Stimulated activated CD4-positive, alpha-beta T cell treated with anti-CD3 and anti-CD28 coated beads, Interleukin-2, amount 100 ng/mL, for 24 hours (primary cell): ENCODE measurements at places on chromosomes 3 and 15.
A peak's percentile ranks its signal among the peaks of the same experiment; 100 is the strongest.

DNA sequence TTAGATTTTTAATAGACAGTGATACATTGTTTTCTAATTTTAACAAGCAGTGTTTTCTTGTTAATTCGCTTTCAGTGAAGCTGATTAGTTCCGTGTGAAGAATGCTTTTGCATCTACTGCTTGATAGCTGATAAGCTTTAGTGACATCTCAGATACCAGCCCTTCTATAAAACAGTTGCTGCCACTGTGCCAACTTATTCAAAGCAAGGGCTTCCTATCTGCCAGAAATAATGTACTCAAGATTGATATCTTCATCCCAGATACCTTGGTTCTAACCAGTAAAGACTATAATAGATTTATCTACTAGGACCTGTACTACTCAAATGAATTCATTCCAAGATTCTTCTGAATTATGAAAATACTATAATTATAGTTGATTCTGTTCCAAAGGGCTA lies 30.4 kb downstream of the RARB start:
- no peak for DNase-seq

GRCh38 chr15:31347067-31347975 lies 20.7 kb downstream of the KLF13 start:
- peak; percentile 84 for DNase-seq

DNA sequence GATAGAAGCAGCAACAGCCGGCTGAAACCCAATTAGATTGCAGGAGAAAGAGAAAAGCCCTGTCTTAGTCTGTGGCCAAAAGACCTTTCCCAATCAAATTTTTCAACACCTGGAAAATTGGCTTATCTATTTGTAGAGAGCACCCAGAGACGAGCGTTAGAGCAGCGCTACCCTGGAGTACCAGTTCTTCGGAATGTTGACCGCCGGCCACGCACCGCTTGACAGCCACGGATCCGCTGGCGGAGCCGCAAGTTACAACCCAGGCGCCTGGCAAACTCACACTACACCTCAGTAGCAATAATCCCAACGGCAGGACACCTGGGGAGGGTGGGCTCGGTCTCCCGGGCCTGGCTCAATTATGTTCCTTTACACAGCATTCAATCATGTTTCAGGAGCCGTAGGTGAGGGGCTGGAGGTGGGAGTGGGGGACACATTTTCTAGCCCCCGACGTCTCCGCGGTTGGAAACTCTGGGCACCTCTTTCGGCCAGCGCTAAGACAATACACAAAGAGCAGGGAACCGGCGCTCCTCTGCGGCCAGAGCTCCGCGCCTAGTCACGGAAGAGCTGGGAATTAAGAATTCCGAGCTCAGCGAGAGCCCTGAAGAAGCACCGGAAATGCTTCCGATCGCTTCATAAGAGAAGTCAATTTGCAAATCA lies 1.2 kb downstream of the MB21D2 start:
- DNase-seq = peak; percentile 17

GRCh38 chr3:14077310-14077709 lies 47.4 kb downstream of the CHCHD4 start:
- DNase-seq = no peak

DNA sequence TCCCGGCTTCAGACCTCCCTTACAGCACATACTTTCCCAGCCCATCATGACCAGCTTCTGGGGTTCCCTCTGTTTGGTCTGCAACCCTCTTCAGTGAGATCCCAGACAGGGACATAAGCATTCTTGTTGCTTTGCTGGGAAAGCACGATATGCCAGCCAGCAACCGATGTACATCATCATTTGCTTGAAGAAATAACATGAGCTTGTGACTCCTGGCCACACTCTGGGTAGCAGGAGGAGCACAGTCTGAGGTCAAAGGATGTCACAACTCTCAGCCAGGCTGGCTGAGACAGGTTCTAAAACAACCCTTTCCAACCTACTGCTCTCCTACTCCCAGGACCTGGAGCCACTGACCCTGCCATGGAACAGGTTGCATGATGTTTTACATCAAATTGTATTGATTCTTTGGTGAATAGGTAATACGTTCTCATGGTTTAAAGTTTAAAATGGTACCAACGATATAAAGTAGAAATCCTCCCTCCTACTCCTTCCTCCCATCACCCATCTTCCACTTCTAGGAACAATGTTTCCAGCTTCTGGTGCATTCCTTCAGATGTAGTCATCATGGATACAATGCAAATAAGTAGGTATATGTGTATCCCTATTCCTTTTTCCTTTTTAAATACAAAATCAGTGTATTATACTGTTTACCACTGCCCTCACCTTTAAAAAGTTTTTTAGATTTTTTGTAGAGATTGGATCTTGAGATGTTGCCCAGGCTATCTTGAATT lies 190.3 kb downstream of the OPA1 start:
- no peak for DNase-seq

- no peak for DNase-seq
Observed at GRCh38 chr15:68204776-68205557, at the start of gene CALML4. TSS of gene CALML4 (minus strand) at chr15:68205332. CDS start at chr15:68205247, 85 bp downstream.

- no peak for DNase-seq
Observed at GRCh38 chr3:377158-377561, 180.6 kb downstream of the CHL1 start.

- DNase-seq = no peak
Observed at GRCh38 chr3:94098452-94098851, 35.6 kb downstream of the NSUN3 start.

- no peak for DNase-seq
Observed at GRCh38 chr15:74441248-74441941, 7.6 kb upstream of the SEMA7A start.

DNA sequence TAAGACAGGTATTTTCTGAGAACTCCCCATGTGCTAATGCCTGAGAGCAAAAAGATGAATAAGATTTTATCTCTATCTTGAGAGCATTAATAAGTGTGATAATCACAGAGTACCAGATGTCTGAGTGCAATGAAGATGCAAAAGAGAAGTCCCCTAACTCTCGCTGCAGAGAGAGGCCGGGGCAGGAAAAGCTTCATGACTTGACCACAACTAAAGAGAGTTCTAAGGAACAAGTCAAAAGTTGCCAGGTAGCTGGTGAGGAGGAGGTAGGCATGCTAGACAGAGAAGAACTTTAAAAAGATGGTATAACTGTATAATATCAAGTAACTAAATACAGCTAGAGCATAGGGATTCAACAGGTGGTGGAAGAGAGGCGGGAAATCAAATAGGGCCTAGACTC lies 28.8 kb downstream of the MTMR10 start:
- no peak for DNase-seq

DNA sequence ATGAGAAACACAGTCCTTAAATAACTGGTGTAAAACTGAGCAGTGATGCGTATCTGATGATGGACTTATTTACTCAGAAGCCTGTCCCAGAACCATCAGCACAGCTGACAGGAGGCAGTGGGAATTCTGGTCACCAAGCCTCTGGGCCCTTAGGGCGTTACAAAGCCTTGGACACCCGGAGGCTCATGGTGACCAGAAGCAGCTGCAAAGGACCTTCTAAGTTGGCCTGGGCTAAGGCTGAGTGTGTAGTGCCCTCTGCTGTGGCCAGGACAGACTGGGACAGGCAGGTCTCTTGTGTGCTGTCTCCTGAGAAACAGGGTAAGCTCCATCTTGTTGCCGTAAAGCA lies 168.9 kb downstream of the ATP10A start:
- no peak for DNase-seq

- DNase-seq = no peak
Observed at GRCh38 chr3:38219609-38220197, 45.9 kb upstream of the SLC22A13 start.
